Activated naive CD8-positive, alpha-beta T cell treated with anti-CD3 and anti-CD28 coated beads, Interleukin-2, amount 50 U/mL, for 16 hours (primary cell): ENCODE measurements at places on chromosomes 5 and 9.

DNA sequence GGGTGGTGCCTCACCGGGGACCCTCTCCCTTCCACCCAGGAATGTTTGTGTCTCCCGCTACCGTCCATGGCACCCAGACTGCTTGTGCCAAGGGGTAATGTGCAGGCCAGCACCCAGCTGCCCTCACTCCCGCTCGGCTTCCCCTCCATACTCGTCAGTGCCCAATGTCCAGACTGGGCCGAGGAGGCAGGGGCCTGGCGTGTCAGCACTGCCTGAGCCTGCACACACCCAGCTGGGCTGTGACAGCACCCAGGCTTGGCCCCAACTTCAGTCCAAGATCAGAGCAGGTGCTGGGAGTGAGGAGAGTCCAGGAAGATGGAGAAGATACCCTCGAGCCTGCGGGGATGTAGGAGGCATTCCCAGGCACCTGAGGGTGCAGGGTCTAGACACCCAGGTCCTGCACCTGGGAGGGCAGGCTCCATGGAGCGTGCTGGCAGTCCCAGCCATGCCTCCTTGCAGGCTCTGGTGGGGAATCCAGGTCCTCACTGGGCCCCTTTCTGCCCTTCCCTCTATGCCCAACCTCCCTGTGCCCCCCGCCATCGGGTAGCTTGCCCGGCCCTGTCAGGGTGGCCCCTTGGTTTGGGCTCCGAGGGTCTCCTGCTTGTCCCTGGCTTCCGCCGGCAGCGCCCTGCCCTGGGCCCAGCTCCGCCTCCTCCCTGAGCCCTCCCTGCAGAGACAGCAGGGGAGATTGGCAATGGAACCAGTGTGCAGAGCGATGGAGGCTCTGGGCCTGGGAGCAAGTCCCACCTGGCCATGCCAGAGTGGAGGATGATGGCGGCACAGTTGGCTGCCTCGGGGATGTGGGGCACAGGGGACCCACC lies 250.8 kb upstream of the EDIL3 start:
- DNase-seq: no peak

DNA sequence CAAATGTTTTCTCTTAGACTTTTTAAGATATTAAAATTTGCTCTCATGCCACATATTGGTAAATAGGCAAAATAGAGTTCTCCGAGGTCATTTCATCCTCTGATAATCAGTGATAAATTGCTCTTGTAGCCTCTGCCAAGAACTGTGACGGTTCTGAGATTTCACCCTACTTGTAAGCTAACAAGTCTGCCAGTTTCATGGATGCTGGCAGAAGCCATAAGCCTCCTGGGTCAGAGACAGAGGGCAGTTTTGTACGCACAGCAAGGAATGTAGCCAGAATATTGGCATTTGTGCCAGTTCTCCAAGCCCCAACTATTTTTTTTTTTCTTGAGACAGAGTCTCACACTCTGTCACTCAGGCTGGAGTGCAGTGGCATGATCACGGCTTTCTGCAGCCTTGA lies 945.0 kb upstream of the WWC1 start:
- no peak for DNase-seq

- DNase-seq: no peak
These were observed 2.2 kb downstream of the RAD1 start for GRCh38 chr5:34913072-34913471.

- DNase-seq: no peak
These were observed 91.3 kb downstream of the ZNF354C start for GRCh38 chr5:179151286-179152118.

DNA sequence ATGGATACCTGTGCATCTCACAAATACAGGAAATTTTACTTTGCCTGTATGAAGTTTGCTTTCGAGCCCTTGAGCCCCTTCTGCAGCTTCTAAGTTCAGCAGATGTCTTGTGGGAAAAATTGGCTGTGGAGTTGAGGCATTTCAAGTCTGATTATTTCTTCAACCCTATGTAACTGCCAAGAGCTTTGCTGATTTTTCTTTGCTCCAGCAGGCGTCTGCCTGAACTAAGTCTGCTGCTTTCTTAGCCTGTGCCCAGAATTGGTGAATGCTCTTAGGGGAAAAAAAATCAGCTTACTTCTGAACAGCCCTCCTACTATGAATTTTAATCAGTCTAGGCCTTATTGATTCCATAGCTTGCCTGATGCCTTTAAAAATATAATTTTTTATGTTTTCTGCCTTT lies 41.2 kb downstream of the RIC1 start:
- DNase-seq: no peak

GRCh38 chr5:134566741-134567221 lies 41.3 kb downstream of the JADE2 start:
- no peak for DNase-seq

- DNase-seq: no peak
These were observed 46.2 kb downstream of the ASS1 start for GRCh38 chr9:130490981-130491380.

DNA sequence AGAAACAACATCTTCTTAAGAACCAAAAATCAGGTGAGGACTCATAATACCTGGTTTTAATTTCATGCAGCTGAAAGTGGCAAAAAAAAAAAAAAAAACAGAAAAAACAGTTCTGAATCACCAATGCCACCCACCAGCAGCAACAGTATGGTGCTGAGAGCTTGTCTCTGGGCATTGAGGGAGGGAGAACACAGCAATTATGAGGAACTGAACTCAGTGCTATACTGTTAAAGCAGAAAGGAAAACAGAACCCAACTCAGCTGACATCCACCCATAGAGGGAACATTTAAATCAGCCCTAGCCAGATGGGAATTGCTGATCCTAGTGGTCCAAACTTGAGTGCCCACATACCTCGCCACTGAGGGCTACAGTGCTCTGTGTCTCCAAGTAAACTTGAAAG lies 657.9 kb downstream of the ACTL7B start:
- DNase-seq: no peak

GRCh38 chr5:74767579-74767913 lies 497 bp downstream of the NSA2 start:
- DNase-seq: no peak

DNA sequence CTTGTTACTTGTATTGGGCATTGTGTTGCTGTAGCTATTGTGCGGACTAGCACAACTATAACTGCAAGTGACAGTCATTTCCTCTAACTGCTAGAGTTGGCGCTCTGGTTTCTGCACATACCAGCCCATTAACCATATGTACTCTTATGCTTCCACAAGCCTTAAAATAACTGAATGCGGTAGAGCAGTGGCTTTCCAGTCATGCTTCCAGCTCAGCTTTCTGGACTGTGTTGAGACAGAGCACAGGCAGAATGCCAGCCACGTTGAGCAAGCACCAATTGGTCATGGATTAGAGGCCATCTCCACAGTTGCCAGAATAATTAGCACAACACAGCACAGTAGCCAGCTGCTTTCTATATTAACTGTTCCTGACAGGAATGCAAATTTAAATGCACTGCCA lies 12.2 kb downstream of the INVS start:
- no peak for DNase-seq

DNA sequence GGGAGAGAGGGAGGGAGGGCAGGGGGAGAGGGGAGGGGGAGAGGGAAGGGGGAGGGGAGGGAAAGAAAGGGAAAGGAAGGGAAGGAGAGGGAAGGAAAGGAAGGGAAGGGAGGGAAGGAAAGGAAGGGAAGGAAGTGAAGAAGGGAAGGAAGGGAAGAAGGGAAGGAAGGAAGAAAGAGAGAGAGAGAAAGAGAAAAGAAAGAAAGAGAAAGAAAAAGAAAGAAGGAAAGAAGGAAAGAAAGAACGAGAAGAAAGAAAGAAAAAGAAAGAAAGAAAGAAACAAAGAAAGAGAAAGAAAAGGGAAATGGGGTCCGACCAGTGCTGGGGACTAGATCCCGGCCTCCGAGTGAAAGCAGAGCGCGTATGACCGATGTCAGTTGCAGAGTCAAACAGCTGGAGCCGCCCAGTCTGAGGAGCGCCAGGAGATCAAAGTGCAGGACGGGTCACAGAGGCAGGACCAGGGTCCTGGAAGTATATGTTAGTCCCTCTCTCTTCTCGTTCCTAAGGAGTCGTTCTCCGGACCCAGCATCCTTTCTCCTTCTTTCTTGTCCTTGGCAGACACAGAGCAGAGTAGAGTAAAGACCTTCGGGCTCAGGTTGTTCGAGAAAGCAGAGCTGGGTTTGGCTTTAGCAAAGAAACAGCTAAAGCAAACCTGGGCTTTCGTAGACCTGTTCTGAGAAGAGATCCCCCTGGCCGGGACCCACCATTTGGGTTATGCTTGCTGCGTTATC lies 305.4 kb upstream of the MSX2 start:
- DNase-seq: no peak

- no peak for DNase-seq
These were observed 86.3 kb upstream of the RPS23 start for GRCh38 chr5:82364497-82364896.

DNA sequence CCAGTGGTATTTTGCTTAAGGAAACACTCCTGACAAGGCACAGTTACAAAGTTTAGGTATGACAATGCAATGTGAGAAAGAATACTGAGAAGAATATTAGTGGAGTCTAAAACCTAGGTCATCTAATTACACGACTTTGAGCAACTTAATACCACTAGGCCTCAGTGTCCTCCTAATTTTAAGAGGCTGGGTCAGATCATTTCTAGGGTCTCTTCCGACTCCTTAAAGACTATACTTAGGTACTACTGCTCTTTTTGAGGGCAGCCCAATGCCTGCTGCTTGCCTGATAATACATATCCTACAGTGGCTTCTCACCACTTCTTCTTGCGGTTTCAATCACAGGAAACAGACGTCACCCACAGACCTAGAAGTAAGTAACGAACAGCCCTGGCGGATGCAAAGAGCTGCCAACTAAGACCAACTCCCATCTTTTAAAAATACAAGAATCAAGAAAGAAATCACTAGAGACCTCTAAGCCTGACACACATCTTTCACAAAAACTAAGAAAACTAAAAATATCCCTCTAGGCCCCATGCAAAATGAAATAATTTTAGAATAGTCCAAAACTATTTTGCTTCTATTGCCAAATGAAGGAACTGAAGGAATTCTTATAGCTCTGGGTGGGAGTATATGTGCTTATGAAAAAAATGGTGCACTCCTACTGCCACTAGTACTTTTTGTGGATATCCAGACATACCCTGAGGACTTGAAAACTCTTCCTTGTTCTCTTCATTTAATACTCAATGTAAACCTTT lies 13.1 kb downstream of the DIAPH1 start:
- DNase-seq: peak; percentile 24

DNA sequence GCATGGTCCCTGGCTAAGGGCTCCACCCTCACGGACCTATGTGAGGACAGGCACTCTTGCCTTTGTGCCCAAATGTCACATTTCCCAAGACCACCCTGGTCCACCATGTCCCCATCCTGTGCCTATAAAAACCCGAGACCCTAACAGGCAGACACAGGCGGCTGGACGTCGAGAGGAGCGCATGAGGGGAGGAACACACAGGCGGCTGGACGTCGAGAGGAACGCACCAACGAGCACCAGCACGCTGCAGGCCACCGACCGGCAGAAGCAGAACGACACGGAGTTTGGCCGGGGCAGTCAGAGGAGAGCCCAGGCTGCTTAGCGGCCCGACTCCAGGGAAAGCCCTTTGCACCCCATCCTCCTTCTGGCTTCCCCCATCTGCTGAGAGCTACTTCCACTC lies 119.9 kb downstream of the ADAMTS2 start:
- DNase-seq: no peak

GRCh38 chr5:150490754-150491153 lies 17.2 kb upstream of the NDST1 start:
- no peak for DNase-seq

GRCh38 chr9:3043369-3043768 lies 199.5 kb upstream of the PUM3 start:
- no peak for DNase-seq

- no peak for DNase-seq
These were observed 637 bp upstream of the SMC5 start for GRCh38 chr9:70257991-70258691.

GRCh38 chr5:112703866-112704820 lies 33.5 kb upstream of the APC start:
- no peak for DNase-seq

GRCh38 chr5:123387313-123387712 lies 35.9 kb downstream of the CEP120 start:
- DNase-seq: no peak

DNA sequence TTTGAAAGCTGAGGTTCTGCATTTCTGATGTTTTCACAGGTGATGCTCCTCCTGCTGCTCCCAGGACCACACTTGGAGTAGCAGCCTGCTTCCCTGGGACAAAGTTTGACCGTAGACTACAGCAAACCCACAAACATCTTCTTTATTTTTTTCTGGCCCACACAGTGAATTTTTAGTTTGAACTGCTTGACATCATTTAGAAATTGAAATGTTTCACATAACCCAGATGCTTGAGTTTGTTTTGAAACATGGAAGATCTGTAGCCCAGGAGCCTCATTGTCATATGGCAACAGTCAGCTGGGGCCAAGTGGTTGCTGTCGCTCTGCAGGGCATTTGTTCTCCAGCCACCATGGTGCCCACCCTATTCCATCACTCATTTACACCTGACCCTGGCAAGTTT lies 8.4 kb downstream of the SH3TC2 start:
- DNase-seq: no peak

DNA sequence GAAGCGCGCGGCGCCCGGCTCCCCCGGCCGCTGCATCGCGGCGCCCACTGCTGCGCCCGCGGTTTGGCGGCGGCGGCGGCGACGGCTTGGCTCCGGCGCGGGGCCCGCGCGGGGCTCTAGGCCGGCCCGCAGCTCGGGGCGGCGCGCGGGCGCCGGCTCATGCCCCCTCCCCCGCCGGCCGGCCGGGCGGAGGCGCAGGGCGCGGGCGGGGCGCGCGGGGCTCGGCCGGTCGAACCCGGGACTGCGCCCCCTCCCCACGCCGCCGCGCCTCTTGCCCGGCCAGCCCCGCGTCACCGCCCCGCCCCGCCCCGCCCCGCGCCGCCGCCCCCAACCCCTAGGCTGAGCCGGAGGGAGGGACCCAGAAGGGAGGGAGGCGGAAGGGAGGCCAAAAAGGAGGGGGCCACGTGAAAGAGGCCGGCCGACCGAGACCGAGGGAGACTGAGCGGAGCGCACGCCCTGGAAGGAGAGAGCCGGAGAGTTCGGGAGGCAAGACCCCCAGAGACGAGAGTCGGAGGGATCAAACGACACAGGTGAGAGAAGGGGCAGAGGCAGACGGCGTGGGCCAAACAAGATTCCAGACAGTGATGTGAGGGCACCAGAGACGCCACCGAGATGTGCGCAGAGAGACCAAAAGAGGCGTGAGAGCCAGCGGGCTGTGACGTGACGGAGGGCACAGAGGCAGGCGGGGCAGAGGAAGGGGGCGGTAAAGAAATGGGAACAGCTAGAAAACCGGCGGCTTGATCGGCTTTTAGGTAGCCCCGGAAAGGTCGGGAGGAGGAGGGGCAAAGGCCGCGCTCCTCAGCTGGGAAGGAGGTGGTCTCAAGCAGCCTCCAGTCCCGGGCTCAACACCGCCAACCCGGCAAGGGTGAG lies at the start of gene BARX1:
TSS of gene BARX1 (minus strand) at position 245 of the 870 bp plus-strand sequence. CDS start at position 36, 209 bp downstream.
- DNase-seq: no peak

- DNase-seq: no peak
These were observed 153.4 kb upstream of the POU5F2 start for GRCh38 chr5:93894601-93895354.
